ENCODE measurements at places on chromosomes 3 and 15. TPM values are rescaled to one million over a fixed set of nuclear protein-coding genes. Genes with fewer than 3 reads are reported as not detected.

DNA sequence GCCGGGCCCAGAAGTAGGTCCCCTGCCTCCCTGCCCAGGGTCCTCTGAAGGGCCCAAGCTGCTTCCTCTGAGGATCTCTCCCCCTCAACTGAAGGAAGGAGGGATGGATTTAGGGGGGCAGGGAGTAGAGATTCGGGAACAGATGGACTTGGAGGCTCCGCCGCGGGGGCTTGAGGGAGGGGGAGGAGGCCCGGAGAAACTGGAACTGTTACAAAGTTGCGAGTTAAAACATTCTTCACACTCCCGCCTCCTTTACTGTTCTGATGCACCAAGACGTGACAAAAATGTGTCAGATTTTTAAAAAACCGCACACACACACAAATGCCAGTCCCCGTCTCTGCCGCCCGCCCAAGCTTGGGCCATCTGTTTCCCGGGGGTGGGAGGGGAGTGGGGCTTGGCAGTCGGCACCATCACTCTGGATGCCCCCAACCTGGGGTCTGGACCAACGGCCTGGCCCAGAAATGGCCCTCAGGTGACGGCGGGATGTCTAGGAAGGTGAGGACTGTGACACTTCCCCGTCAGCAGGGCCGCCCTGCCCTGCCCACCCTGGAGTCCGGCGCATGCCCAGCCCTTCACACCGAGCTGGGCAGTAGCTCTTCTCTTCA lies 25.0 kb upstream of the LINGO1 start:
- DNase-seq, result no peak

- no peak for DNase-seq
Measured at GRCh38 chr15:64766058-64766457, 9.3 kb downstream of the RBPMS2 start.

DNA sequence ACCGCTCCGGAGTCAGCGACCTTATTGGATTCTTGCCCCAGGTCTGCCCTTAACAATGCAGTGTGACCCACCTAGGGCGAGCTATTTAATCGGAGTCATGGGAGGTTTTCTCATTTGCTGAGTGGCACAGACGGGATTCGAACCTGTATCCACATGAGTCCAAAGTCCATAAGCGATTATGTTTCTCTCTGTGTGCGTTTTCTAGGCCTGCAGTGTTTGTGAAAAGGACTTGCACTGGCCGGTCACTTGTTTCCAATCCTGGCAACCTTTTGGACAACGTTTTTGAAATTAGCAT lies 691 bp upstream of the HDGFL3 start:
- peak; percentile 30 for DNase-seq

DNA sequence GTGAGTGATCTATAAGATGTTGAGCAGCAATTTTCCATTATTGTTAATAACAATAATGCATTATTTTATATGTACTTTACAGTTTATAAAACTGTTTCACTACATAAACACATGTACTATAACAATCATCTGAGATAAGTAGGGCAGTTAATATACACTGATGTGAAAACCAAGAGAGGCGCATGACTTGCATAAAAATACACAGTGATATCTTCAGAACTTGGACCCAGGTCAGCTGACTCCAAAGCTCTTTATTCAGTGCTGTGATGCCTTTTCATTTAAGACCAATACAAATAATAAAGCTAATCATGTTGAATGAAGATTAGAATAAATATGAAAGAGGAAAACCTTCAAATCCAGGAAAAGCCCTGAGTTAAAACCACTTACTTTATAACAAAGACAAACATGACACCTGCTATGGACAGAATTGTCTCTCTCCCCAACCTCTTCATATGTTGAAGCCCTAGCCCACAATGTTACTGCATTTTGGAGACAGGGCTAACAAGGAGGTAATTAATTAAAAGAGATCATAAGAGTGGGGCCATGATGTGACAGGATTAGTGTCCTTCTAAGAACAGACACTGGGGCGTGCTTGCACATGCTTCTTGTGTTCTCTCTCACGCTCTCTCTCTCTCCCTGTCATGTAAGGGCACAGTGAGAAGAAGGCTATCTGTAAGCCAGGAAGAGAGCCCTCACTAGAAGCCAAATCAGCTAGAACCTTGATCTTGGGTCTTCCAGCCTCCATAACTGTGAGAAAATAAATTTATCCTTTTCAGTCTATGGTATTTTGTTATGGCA lies 55.8 kb upstream of the TSPAN3 start:
- no peak for DNase-seq

GRCh38 chr3:133958071-133958805 lies 62.6 kb upstream of the RAB6B start:
- no peak for DNase-seq

DNA sequence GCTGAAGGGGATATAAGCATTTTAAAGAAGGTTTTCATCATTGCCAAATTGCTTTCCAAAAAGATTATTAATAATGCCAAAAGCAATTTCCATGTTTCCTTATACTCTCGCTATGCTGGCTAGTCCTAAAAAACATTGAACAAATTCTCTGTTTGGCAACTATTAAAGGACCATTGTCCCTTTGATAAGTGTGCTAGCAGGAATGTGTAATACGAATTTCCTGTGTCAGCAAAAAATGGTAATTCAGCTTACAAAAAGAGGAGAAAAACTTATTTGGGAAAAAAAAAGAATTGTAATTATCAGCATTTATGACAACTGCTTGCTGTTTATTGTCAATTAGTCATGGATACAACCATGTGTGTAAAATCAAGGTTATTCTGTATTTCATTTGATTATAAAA lies 138.6 kb downstream of the TBL1XR1 start:
- no peak for DNase-seq

DNA sequence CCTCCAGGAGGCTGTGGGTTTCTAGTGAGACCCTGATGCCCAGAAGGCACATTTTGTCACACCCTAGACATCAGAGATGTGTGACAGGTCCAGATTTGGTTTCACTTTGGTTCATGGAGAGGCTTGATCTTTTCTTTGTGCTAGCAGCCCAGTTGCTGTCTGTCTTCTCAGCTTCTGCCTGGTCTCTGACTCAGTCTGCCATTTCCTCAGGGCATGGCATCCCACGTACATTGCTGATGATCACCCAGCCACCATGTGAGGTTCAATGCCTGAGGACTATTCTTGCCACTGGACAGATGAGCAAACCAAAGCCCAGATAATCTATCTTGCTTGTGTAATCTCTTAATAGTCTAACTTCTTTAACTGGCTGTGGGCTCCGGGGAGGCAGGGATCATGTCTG lies 144.9 kb upstream of the MRPS22 start:
- no peak for DNase-seq

GRCh38 chr15:51600114-51600513 lies 22.5 kb downstream of the DMXL2 start:
- no peak for DNase-seq

DNA sequence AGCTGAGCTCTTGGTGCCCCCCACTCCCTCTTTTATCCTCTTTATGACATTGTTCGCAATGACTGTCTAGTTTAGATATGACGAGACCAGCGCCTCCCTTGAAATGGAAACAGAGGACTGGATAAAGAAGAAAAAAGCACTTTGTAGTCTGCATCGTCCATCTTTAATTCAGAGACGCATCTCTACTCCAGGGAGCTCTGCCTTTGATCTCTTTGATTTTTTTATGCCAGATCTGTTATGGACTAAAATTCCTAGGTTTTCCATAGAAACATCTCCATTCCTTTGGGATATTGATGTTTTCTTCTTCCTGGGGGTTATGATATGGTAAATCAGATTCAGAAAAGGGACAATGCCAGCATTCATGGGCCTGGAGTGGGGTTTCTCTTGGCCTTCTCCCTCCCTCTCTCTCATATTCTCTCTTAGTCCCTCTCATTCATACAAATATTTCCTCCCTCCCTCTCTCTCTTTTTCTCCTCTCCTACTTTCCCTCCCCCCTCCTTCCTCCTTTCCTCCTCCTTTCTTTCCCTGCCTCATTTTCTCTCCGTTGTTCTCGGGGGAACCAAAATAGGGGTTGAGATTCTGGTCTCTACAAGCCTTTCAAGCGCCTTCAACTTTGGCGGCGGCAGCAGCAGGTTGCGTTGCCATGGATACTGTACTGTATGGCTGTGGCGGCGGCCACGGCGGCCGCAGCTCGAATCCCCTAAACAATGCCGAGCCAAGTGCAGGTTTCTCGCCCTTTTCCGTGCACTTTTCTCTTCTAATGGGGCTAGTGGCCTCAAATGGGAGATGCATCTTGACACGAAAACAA lies 45.5 kb downstream of the ZIC4 start:
- DNase-seq, result no peak

GRCh38 chr3:181484026-181484425 lies 227.7 kb upstream of the SOX2 start:
- DNase-seq, result no peak

GRCh38 chr15:94360251-94360685 lies 128.9 kb downstream of the MCTP2 start:
- no peak for DNase-seq

GRCh38 chr3:186566772-186567071 lies 417 bp downstream of the TBCCD1 start:
- DNase-seq, result no peak

DNA sequence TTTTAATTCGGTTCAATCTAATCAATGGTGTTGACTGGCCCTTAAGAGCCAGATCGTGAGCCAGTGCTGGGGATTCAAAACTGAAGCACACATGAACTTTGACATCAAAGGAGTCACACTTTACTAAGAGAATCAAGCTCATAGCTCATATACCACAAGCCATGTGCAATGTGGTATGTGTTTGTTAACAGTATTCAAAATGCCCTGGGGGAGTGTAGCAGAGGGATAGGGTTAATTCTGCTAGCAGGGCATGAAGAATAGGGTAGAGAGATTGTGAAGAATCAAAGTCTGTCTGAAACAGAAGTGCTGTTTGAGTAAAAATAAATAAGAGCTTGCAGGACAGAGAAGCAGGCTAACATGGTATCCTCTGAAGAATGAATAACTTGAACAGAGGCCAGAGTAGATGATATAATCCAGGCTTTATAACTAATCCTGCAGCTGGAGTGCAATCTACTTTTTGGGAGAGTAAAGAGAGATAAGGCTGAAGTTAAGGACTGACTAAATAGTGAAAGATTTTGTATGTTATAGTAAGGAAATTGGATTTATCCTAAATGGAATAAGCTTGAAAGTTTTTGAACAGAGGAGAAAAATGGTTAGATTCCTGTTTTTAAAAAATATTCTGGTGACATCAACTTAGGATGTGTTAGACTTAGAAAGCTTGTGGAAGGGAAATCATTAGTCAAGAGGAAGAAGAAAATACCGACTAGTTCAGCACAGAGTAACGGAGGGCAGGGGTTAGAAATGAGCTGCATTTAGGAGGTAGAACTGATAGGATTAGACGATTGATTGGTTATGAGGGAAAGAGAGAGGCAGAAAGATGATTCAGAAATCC lies 292.0 kb downstream of the NFKBIZ start:
- peak; percentile 2 for DNase-seq

DNA sequence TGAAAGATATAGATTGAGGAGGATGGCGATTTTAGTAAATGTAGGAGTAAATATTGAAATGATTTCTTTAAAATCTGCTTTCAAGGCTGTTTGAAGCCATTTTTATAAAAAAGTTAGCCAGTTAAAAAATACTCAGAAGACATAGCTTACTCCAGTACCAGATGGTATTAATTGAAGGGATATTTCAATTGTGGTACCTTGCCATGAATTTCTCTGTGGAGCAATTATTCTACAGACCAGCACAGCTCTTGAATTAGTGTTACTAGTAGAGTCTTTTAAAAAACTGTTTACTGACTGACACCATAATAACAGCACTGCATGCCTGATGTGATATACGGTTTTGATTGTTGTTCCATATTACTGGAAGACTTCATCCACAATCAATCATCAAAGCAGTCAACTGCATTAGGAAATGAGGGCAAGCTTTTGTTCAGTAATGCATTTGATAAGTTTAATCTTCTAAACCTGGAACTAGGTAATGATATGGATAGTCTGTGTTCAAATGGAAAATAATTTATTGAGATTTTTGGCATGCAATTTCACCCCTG lies 106.4 kb downstream of the MFSD1 start:
- DNase-seq, result no peak

GRCh38 chr3:149815321-149815720 lies 2.3 kb downstream of the RNF13 start:
- DNase-seq, result no peak

DNA sequence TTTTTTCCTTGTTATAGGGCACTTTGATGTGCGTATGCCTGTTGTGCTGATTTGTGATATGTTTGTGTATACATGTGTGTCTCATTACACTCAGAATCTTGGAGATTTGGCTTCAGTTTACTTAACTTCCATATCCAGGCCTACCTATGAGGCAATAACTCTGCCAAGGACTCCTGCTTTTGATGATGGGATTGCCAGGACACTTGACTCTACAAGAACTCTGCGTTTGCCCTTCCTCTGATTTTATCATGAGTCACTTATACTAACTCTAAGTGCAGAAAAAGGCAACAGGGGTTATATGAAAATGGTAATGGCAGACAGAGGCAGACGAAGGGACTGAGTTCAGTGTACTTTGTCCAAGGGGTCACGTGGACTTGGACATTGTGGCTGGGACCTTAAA lies 33.6 kb downstream of the MCTP2 start:
- DNase-seq, result no peak

DNA sequence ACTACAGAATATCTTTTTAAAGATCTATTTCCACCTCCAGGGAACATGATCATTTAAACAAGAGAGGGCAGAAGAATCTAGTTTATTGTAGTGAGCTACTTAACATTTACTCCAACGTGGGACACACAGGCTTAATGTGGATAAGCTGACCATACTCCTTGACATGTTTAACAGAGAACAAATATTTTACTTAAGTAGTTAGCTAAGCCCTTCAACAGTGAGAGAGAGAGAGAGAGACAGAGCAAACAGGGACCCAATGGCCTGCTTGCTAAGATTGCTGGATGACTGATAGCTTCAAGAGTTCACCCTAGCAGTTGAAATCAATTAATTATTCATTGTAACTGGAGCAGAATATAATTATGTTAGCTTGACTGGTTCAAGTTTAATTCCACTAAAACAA lies 158.6 kb downstream of the ADAM10 start:
- peak; percentile 64 for DNase-seq

GRCh38 chr3:185420762-185421161 lies 57.8 kb downstream of the MAP3K13 start:
- no peak for DNase-seq

DNA sequence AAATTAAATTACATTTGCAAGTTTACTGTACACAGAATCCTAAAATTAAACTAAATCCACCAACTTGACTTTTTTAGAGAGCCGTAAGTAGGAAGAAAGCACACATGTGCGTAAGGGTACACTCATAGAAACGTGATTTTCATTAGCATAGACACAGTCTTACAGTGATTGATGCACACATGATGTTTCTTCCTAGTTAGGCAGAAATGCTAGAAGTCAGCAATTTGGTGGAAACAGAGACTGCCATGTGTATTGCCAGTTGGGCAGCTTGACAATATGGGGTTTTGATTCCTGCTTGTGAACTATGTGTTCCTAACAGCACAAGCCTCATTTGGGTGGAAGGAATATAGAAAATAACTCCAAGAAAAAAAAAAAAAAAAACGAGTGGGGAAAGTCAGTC lies 878.5 kb downstream of the ROBO1 start:
- DNase-seq, result no peak

GRCh38 chr15:82855286-82856100 lies 46.1 kb downstream of the WHAMM start:
- DNase-seq, result no peak

- DNase-seq, result peak; percentile 81
Measured at GRCh38 chr3:194250098-194251002, 100.8 kb downstream of the CPN2 start.

- no peak for DNase-seq
Measured at GRCh38 chr3:5494905-5495519, 307.5 kb downstream of the EDEM1 start.

The ATP10A gene
- not detected for total RNA-seq

The DIS3L gene
- 37.6 TPM for total RNA-seq

The OXNAD1 gene
- 21.5 TPM for total RNA-seq

The CLDN1 gene
- 0.48 TPM for total RNA-seq

The HDC gene
- not detected for total RNA-seq

The DAZL gene
- total RNA-seq, result not detected

The GUCA1C gene
- total RNA-seq, result not detected

The TTBK2 gene
- total RNA-seq, result 24.1 TPM

The LRTM1 gene
- total RNA-seq, result not detected

All from cardiac muscle cell (in vitro differentiated cells and primary cell).